ENCODE measurements at places on chromosomes 2 and 18.

DNA sequence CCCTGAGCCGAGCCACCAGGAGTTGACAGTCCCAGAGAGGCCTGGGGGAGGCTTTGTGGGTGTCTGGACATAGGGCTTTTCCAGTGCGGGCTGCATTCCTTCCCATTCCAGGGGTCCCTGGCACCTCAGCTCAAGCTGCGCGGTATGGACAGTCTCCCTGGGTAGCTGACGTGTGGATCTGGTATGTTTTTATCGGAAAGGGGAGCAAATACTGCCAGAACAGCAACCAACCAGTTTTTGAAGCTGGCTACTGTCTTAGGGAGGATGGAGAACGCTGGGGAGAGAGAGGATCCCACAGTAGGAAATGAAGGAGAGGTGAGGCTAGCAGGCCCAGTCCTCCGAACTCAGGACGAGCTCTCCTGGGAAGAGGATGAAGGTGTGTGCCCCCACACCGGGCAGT lies 103.8 kb upstream of the APCDD1 start:
- no peak for DNase-seq

DNA sequence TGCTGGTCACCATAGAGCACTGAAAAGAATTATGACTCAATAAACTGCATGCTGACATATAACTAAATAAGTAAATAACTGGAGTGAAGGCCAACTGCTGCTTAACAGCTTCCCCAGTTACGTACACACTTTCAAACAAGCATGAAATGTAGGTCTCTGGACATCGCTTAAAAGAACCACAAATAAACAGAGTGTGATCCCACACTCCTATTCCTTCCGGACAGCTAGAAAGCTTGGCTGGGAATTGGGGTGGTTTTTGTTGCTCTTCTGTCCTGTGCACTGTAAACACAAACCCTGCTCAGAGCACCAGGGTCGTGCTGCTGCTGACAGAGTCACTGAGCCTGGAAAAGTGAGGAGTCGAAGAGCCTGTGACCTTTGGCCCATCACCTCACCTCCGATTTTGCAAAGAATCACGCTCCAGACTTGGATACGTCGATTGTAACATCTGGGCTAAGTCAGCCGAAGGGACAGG lies 162.7 kb upstream of the NT5C1B start:
- DNase-seq = peak; percentile 45

DNA sequence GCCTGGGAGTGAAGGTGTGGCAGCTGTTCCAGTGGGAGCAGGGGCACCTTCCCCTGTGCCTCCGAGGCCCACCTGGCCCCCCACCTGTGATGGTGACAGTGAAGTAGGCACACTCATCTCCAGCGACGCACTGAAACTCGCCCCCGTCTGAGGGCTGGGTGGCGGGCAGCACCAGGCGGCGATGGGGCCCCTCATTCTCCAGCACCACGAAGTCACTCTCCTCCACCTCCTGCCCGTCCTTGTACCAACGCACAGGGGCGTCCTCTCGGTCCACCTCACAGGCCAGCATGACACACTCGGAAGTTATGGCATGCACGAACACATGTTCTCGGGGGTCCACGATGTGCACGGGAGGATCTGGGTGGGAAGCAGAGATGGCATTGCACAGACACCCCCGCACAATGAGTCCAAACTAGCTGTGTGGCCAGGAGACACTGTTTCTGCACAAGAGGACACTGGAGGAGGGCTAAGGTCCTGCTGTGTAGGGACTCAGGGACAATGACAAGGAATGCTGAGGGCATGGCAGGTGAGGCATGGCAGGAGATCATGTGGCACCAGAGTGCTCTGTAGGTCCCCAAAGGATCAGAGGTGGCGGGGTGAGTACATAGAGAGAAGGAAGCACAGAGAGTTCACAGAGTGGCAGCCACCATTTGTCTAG lies 7.9 kb downstream of the OBSL1 start:
- DNase-seq = no peak

- DNase-seq = no peak
These were observed 36.3 kb upstream of the LBH start for GRCh38 chr2:30195016-30195415.

GRCh38 chr2:121092095-121092494 lies 192.9 kb downstream of the TFCP2L1 start:
- DNase-seq = no peak

Measured in tongue (tissue), 3 donors.